Activated effector memory CD4-positive, alpha-beta T cell treated with anti-CD3 and anti-CD28 coated beads, Interleukin-2, amount 50 U/mL, for 16 hours (primary cell): ENCODE measurements at places on chromosomes 5 and 9.
A peak's percentile ranks its signal among the peaks of the same experiment; 100 is the strongest.

DNA sequence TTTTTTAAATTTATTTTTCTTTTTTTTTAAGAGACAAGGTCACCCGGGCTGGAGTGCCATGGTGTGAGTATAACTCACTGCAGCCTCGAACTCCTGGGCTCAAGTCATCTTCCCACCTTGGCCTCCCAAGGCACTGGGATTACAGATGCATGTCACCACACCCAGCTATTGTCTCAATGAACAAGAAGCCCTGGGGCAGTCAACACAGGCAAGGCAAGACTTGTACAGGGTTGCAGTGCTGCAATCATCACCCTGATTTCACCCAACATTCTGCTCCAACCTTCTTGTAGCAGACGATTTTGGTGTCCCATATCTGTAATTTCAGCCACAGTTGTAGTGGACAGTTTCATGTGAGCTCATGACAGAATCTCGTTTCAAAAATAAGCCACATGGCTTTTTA lies 205.8 kb upstream of the KIF2A start:
- no peak for DNase-seq

DNA sequence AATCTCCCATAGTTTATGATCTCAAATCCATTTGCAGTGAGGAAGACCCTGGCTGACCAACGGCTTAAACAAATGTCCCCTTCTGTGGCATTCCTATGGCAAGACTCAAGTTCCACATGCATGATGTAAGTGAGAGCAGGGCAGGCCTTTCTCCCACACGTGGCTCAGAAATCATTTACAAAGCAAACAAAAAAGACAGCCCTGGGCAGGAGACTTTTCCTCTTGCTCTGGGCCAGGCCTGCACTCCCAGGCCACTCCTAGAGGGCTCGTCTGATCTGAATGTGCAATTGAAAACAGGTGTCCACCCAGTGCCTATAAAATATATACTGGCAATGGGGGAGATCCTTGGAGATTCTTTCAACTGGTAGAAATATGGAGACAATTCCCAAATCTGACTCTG lies 123.1 kb downstream of the DMRT2 start:
- no peak for DNase-seq

DNA sequence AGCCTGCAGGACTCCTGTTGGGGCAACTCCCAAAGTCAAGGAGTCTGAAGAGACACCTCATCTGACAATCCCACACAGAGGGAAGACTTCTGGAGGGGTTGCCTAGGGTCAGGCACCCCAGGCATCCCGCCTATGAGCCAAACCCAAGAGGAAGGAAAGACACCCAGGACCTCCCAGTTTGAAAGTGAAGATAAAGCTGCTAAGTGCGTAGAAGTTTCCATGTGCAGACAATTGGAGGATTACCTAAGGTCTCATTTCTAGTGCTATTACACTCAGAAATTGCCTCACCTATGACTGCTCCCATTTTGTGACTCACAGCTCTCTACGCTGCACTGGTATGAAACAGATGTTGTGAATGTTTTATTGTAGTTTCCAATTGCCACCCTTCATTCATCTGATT lies 322.9 kb downstream of the SLIT3 start:
- no peak for DNase-seq

DNA sequence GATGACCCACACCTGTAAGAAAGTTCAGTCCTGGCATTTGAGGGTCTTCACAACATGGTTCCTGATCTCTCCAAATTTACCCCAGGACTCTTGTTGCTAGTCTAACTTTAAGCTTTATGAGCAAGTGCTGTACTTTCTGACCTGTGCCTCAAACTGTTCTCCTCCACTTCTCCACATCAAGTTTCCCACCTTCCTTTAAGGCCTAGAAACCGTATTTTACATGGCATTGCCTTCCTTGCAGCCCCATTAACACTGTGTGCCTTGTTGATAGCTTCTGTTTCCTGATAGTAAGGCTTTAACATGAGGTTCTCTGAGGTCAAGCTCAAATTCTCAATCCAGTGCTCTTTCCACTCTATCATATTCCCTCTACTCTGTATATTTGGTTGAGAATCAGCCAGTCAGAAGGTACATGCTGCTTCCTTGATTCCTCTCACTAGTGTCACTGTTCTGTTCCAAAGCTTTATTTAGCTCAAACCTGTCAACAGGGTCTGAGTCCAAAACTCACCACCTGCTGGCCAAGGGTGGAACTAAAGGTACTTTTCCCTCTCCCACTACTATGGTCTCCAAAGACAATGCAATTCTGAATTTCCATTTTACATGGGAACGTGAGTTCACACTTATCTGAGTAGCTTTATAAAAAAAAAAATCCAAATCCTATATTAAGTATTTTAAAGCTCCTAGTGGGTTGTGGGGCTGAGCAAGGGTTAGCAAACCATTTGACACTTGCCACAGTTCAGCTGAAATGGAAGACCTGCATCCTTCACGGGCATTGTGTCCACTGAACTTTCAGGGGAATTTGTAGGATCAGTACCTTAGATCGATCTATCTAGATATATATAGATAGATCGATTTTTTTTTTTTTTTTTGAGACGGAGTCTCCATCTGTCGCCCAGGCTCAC lies 21.1 kb downstream of the VCP start:
- DNase-seq: peak; percentile 78

DNA sequence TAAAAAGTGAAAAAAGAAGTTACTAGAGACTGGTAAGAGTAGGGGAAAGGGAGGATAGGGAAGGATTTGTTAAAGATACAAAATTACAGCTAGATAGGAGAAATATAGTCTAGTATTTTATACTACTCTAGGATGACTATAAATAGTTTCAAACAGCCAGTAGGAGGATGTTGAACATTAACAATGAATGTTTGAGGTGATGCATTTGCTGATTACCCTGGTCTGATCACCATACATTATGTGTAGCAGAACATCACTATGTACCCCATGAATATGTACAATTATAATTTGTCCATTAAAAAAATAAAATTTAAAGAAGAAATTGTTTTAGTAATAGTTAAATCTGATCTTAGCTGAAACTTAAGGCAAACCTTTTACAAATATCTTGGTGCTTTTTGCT lies 302.6 kb downstream of the ARHGAP26 start:
- no peak for DNase-seq

DNA sequence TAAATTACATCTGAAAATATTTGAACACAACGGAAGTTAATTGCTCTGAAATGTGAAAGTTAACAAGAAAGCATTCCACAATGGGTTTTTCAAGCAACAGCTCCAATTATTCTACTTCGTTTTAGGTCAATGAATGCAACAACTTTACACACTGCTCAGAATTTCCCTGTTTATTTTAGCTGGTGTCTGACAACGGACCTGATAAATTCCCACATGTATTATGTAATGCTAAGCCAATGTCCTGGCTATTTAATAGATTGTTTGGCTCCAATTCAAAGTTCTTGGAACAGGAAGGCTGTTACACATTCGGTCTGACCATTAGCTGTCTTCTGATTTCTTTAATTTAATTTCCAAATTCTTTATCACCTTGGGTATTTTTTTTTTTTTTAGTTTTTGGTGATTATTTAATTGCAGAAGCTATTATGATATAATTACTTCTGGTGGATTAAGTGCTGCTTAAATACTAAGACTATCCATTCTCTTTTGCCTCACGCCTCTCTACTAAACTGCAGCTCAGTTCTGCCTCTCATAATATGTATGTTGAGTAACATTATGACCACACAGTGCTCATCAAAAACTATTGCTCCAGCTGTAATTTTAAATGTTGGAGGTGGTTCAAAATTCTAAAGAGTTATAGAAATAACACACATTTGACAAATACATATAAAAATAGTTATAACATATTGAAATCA lies 57.9 kb downstream of the MEF2C start:
- DNase-seq: no peak

DNA sequence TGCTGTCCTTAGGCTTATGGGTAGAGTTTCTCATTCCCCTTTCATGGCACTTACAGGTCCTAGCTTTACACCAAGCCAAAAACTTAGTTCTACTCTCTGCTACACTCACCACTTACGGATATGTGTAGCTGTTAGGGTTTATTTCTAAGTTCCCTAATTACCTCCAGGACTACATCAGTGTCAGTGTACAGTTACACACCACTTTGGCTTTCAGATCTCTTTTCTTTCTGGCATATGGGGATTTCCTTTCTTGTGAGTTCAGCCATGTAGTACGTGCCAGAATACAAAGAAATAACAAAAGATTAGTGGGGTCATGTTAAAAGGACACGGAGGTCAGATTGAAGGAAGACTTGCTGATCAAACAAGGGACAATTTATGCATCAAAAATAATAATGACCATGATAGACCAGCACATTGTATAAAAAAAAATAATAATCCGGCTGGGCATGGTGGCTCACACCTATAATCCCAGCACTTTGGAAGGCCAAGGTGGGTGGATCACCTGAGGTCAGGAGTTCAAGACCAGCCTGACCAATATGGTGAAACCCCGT lies 41.8 kb downstream of the LYRM7 start:
- DNase-seq: no peak

GRCh38 chr9:105121861-105122430 lies 122.5 kb upstream of the SLC44A1 start:
- no peak for DNase-seq

- DNase-seq: no peak
These were observed 1061.3 kb upstream of the DMAC1 start for GRCh38 chr9:8860925-8861324.
